ENCODE measurements at places on chromosomes 7 and 10. TPM values are rescaled to one million over a fixed set of nuclear protein-coding genes. Genes with fewer than 3 reads are reported as not detected.

Gene HSPA14
- 10.1 TPM for total RNA-seq

DNA sequence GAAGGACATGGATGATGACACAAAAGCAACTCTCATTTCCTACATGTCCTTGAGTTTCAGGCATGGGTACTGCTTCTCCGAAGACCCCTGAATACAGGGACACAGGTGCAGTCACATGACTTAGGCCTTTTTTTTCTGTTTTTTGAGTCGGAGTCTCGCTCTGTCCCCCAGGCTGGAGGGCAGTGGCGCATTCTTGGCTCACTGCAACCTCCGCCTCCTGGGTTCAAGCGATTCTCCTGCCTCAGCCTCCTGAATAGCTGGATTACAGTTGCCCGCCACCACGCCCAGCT is 26.8 kb downstream of the IFT22 start:
- no peak for DNase-seq

DNA sequence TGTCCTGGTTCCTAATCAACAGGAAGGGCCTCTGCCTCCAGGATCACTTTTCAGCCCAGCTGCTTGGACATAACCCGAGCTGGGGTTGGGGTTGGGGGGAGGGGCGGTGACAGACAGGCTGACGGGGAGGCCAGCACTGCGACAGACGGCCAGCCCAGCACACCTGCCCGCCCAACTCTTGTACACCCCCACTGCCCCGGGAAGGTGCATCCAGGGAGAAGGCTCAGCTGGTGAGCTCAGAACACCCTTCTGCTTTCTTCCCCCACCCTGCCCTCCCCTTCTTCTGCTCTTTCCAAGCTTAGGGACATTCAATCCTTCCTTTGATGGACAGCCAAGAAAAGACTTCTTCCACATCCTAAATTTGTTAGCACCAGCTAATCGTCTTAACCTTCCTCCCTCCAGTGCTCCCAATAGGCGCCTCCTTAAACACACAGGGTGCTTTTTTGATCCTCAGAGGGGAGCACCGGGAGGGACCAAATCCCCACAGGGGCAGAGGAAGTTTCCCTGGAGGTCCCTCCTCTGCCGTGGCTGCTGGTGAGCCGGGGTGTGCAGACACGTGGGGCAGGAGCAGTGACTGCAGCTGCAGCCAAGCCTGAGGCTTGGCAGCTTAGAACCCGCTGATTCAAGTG is 44.7 kb downstream of the COL13A1 start:
- DNase-seq: peak; percentile 57

- DNase-seq: no peak
Measured at GRCh38 chr10:32338262-32338661, 8.7 kb downstream of the EPC1 start.

- DNase-seq: no peak
Measured at GRCh38 chr10:116779076-116779687, 36.8 kb upstream of the HSPA12A start.

- DNase-seq: no peak
Measured at GRCh38 chr10:130792096-130792845, 519.2 kb downstream of the TCERG1L start.

DNA sequence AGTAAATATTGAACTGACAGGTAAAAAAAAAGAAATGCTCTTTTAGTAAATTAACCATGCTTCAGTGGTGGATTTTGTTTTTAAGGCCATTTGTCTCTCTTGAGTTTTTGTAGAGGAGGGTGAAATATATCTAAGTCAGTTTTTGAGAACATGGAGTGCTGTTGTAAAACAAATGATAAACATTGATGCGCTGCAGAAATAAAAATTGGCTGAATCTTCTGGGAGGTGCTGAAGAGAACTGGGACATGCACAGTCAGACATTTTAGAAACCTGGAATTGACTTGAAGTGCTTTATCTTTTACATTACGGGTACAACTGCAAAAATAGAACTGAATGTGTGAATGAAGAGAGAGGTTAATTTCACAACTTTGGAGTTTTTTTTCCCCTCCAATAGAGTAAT is 203.0 kb upstream of the HDAC9 start:
- no peak for DNase-seq

DNA sequence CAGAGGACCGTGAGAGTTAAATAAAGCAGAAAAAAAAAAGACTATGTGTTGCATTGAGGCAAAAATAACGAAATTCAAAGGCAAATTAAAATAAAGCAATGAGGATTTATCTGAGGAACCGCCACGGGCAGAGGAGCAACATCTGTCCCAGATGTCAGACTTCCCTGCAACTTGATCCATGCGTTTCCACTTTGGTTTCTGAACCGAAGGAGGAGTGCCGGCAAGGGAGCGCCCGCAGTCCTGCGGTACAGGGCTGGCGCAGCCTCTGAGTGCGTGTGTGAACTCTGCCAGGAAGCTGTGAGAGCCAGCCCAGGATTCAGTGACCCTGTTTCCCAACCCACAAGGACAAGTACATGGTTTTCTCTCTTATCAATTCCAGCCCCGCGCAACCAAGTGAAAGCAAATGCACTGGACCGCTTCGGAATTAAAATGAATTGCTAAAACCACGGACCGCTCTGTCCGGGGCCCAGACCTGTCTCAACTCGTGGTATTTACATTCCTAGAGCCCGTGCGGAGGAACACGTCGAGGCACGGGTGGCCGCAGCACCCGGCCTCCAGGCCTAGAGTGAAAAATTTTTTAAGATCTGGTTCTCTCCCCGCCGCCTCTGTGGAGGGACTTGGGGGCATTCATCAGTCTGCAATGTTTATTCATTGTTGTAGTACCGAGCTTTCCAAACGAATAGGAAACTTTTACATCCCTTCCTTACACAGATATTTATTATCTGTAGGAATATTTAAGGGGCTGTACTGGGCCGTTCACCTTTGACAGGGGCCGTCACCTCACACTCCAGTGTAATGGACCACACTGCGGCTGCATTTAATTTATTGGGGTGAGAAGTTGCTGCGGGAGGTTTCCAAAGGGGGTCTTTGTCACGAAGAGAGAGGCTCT is 291.5 kb upstream of the NFE2L3 start:
- DNase-seq: peak; percentile 45
